ENCODE measurements at places on chromosomes 1 and 21.

GRCh38 chr1:111446546-111446945 lies 2.5 kb downstream of the WDR77 start:
- no peak for DNase-seq

- no peak for DNase-seq
These were observed 26.0 kb downstream of the FMO3 start for GRCh38 chr1:171116676-171117075.

DNA sequence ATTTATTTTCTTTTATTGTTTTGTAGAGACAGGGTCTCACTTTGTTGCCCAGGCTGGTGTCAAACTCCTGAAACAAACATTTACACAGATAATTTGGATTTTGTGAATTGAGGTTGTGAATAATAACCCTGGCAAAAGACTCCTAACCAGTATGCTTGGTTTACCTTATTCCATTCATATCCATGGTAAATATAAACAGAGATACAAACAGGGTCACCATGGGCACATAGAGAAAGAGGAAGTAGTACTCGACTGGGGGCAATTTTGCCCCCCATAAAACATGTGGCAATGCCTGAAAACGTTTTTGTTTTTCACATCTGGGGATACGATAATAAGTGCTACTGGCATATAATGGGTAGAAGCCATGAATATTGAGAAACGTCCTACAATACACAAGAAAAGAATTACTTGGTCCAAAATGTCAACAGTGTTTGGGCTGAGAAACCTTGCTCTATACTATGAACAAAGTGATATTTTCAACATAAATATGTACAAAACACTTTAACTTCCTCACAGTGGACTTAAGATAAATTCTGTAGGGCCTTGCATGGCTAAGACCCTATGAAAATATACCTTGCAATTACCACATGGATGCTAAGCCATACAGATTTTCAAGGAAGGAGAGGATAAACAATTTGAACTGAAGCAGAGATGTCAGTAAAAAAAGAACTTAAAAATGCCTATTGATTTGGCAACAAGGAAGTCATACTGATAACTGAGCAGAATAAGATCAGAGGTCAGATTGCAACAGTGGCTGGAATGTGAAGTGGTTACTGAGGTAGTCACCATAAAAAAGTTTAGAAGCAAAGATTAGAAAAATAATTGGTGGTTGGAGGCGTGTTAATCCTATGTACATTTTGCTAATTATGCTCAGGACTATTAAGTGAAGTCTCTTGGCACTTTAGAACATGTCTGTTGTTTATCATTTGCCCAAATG lies 27.4 kb upstream of the ASPM start:
- DNase-seq = no peak

DNA sequence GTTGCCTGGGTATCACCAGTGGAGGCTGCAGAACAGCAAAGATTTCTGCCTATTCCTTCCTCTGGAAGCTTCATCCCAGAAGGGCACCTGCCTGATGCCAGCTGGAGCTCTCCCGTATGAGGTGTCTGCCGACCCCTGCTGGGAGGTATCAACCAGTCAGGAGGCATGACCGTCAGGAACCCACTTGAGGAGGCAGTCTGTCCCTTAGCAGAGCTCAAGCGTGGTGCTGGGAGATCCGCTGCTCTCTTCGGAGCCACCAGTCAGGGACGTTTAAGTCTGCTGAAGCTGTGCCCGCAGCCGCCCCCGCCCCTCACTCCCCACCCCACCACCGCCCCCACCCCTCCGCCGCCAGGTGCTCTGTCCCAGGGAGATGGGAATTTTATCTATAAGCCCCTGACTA lies 23.1 kb upstream of the HFM1 start:
- DNase-seq = no peak

DNA sequence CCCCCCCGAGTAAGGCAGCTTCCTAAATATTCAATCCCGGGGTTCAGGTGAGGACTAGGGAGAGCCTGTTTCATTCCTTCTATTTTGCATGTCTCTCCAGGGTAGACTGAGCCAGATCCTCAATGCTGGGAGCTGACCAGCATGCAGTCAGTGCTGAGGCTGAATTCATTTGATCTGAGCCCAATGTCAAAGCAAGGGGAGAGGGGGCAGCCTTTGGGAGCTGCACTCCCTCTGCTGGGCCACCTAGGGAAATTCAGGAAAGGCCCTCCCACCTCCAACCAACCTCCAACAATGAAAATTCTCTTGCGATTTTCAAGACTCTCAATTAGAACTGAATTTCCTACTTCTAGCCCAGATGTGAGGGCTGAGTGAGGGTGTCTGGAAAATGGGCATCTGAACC lies 371.2 kb downstream of the NPHP4 start:
- no peak for DNase-seq

- no peak for DNase-seq
These were observed 255.7 kb upstream of the JUN start for GRCh38 chr1:59039551-59039950.

- no peak for DNase-seq
These were observed 78.7 kb downstream of the FGGY start for GRCh38 chr1:59375321-59376220.

GRCh38 chr1:183194527-183195141 lies 8.6 kb downstream of the LAMC2 start:
- DNase-seq = no peak

DNA sequence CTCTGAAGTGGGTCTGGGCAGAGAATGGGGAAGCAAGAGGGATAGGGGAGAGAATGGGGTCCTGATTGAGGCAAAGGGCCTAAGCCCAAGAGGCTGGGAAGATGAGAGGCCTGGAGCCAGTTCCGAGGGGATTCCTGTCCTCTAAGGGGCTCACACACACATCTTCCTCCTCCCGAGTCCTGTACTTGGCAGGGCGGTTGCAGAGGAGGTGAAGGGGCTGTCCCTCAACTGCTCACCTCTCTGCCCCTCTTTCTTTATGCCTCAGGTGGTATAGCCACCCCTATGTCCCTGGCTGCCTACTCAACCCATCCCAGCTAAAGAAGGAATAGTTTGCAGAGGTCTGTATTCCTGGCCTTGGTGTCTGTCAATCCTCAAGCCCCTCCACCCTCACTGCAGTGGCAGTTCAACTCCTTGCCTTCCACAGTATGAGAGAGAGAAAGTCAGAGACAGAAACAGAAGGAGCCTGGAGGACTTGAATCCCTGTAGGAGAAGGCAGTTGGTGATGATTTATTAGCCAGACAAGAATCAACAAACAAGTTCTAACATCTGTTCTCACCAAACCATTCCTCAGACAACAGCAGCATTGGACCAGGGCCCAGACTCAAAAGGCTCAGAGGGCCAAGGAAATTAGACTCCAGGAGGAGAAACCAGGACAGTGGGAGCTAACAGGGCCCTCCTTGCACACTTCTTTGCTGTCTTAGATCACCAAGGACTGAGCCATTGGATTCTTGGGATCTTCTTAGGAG lies 10.7 kb downstream of the SH2D2A start:
- no peak for DNase-seq
